ENCODE measurements at places on chromosomes 2 and 18.

DNA sequence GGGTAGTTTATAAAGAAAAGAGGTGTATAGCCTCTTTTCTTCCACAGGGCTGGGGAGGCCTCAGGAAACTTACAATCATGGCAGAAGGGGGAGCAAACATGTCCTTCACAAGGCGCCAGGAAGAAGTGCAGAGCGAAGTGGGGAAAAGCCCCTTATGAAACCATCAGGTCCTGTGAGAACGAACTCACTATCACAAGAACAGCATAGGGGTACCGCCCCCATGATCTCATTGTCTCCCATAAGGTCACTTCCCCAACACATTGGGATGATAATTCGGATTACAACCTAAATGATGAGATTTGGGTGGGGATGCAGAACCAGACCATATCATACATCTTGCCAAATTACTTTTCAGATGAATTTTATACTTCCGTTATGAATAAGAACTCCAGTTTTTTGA, 32.4 kb downstream of the RALB start:
- DNase-seq = no peak

GRCh38 chr2:234495251-234496054, 1.4 kb downstream of the ARL4C start:
- DNase-seq = no peak

DNA sequence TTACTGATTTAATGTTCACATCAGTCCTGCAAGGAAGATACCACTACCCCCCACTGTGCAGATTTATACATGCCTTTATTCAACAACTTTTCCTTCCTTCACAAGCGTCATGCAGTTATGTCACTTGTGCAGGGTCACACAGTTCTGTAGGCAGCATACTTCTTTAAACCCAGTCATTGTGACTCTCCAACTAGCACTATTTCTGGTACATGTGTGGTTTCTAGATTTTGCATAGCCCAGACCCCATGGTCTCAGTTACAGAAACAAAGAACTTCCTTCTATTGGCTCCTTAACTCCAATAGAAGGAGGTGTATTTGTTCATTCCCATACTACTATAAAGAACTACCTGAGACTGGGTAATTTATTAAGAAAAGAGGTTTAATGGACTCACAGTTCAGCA, 333.1 kb downstream of the ZNF516 start:
- no peak for DNase-seq

DNA sequence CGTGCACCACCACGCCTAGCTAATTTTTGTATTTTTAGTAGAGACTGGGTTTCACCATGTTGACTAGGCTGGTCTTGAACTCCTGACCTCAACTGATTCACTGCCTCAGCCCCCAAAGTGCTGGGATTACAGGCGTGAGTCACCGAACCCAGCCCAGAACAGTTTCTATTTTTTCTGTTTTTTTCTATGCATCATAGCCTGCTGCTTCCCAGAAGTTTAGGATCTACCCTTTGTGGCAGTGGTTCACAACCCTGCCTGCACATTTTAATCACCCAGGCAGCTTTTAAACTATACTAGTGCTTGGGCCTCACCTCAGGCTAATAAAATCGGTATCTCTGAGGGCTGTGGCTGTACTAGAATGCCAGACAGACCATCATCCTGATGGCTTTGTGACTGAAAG, 39.7 kb upstream of the SOCS6 start:
- no peak for DNase-seq

DNA sequence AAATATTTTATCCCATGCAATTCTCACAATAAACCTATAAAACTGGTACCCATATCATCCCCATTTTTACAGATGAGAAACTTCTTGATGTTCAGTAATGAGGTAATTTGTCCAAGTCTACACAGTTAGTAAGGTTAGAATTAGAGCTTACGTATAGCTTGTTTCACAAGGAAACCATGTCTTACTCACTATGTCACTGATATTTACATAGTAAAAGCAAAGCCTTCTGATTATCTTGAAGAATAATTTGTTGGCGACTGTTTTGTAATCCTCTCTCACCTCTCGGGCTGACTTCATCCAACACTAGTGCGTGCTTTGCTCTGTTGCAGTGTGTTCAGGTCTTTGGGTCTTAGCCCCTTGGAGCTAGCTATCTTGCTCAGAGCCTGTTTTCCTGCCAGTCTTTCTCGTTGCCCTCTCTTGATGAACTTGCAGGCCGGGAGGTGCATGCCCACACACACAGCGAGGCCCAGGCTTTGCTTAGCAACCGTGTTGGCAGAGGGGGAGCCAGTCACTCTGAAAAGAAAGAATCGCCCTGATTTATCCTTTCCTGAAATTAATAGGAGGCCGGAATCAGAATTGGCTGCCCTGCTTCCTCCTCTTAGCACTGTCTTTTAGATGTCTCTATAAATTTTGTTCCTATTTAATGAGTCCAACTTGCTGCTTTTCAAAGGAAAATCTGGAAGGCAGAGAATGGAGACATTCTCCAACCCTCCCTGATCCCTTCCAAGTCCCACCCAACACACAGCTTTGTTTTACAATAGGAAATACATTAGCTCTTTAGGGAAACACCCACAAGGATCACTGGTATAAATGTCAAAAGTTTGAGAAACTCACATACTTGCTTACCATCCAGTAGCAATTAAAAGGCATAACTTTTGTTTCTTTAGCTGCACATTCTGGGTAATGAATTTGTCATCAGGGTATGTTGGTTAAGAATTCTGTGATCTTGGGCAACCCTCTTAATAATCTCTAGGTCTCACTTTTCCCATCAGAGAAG, 97.6 kb upstream of the SEC11C start:
- DNase-seq = no peak

DNA sequence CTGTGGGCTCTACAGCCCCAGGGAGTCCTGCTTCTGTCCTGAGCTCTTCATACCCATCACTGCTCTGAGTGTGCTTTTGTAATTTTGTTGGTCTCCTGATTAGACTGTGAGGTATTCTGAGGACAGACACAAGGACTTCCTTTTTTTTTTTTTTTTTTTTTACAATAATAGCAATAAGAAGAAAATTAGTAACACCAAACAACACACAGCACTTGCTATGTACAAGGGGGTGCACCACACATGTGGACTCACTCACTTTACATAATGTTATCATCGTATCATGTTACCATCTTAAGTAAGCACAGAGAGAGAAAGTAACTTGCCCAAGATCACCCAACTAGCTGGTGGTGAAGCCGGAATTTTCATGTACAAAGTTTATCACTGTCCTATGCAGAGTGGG, 34.6 kb downstream of the MBP start:
- DNase-seq = no peak

GRCh38 chr2:28436525-28437051, 43.9 kb downstream of the FOSL2 start:
- no peak for DNase-seq

GRCh38 chr18:33034945-33035344, 262.1 kb upstream of the KLHL14 start:
- no peak for DNase-seq

- no peak for DNase-seq
Observed at GRCh38 chr18:24248359-24248758, 109.5 kb downstream of the CABYR start.

DNA sequence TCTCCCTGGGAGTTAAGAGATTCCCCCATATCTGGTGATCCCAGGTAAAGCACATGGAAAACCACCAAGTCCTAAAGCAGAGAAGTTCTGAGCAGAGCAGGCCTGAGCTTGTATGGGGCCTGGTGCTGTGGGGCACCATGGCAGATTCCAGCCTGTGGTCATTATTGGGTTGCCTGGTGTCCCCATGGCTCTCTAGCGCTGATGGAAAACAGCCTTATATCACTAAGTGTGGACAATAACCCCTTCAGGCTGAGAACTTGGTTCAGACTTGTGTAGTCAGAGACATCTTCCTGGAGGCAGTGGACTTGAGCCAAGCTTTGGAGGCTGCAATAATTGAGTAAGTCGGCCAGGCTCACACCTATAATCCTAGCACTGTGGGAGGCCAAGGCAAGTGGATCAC, 96.8 kb downstream of the MCFD2 start:
- DNase-seq = no peak

DNA sequence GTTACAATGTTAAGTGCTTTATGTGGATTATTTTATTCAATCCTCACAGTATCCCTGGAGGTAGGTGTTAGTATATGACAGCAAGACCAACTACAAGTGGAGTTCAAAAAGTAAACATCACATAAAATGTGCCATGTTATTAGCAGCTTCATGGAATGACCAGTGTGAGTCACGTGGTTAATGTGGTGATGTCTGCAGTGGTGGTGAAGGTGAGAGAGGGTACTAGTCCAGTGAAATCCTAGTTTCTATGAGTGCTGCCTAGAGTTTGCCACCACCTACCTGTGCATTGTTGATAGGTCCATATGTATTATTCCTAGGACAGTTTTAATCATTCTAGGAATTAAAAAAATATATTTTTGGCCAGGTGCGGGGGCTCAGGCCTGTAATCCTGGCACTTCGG, 865.2 kb upstream of the DDX18 start:
- DNase-seq = no peak

GRCh38 chr2:221562226-221562625, 9.9 kb downstream of the EPHA4 start:
- no peak for DNase-seq

DNA sequence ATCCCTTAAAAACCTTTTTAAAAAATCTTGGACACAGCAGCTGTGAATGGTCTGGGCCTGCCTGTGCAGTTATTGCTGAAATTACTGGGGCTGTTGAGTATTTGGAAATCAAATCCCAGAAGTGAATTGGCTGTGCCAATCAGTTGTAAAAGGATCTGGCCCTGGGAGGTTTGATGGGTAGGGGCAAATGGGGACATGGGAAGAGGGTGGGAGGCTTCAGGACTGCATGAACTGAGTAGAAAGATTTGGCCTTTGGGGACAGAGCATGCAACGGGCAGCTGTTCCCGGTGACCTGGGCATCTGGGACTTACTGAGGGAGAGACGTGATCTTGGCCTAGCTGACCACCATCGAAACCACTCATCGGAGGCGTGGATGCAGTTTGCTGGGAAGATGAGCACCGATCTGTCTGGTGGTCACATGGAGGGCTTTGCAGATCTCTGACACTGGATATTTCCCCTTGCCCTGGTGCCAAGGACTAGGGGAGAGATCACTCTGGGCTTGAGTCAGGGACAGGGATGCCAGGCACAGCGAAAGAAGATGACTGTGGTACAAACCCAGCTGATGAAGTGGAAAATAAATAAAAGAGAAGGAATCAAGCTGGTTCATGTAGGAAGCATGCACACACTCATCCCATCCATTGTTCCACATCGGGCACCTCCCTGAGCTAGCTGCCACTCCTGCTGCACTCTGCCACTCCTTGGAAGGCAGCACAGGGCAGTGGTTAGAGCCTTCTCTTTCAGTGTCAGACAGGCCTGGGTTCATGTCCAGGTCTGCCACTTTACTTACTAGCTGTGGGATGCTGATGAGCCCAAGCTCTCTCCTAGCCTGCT, 58.4 kb downstream of the SEMA4F start:
- no peak for DNase-seq
